Hindlimb muscle (tissue), 1 donor: ENCODE measurements at places on chromosomes 2 and 18. TPM values are rescaled to one million over a fixed set of nuclear protein-coding genes. Genes with fewer than 3 reads are reported as not detected.

GRCh38 chr2:179884193-179884592 lies 22.8 kb upstream of the ZNF385B start:
- DNase-seq, result no peak

GRCh38 chr2:84850471-84850870 lies 30.4 kb downstream of the TRABD2A start:
- DNase-seq, result no peak

Gene ABHD3
- 11.2 TPM for polyA plus RNA-seq

Gene ASB18
- 14.5 TPM for polyA plus RNA-seq

Gene CRYGD
- not detected for polyA plus RNA-seq

Gene COL3A1
- polyA plus RNA-seq, result 5,984 TPM
